Right renal cortex interstitium (tissue), 3 donors: ENCODE measurements at places on chromosomes 12 and 14.

DNA sequence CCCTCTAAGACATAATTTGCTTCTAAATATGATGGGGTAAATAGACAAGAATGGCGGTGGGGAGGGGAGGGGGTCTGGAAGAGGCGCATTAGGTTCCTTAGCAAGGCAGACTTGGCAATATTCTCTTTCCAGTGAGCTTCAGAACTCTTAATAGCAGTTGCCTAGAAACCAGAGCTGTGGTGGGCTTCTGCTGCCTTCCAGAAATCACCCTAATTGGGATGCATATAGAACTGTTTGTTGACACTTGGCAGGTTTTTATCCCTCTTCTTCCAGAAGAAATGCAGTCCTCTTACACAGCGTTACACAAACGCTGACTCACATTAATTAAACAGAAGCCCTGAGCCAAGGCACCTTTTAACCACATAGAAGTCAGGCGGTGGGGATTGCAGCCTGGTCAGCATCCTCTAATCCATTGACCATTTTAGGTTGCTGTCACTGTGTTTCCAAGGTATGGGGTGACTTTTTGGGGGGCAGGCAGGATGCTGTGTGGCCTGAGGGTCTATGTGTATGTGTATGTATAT lies 114.1 kb downstream of the CCDC60 start:
- DNase-seq: no peak

DNA sequence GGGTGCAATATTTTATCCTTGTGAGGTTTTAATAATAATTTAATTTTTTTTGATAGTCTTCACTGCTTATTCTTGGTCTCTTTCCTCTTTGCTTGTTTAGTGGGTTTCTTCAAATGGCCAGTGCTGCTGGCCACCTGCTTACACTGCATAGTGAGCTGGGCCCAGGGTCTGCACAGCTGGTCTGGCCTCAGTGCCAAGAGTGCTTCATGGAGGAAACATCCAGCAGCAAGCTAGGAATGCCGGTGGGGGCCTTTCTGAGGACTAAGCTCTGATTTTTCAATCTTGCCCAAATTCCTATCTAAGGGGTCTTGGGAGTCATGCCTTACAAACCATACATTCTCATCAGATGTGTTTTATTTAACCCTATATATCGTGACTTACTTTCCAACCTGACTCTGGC lies 13.3 kb upstream of the BDKRB2 start:
- no peak for DNase-seq

DNA sequence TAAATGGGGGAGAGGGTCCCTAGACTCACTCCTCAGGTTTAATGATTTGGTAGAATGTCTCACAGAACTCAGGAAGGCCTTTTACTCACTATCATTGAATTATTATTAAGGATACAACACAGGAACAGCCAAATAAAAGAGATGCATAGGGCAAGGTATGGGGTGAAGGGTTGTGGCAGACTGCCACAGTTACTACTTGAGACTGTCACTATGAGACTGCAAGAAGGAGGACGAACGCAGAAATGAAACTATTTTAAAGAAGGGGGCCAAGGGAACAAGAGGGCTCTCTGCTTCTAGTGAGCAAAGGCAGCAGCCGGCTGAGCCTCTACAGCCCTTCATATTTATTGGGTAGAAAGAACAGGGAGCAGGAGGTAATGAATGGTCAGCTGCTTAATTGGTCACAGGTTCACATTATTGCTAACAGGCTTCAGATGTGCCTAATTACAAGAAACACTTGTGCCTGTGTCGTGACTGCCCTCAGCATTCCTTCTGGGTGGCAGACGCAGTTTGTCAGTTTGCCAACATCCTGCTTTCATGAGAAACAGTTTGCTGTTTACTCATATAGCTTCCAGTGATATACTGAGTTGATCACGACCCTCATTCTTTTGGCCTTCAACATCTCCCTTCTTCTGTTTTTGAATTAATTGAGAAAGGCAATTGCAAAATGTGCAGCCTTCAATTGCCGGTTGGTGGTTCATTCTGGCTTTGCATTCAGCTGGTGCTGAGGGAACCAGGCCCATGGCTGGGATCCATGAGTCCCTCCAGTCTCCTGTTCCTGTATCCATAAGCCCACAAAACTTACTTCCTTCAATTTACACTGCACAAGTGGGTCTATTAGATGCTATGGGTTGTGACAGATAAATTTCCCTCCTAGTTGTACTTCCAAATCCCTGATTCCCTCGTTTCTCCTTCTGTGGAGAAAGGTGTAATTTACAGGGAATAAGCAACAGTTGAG lies 82.8 kb upstream of the PLEKHG7 start:
- DNase-seq: no peak

DNA sequence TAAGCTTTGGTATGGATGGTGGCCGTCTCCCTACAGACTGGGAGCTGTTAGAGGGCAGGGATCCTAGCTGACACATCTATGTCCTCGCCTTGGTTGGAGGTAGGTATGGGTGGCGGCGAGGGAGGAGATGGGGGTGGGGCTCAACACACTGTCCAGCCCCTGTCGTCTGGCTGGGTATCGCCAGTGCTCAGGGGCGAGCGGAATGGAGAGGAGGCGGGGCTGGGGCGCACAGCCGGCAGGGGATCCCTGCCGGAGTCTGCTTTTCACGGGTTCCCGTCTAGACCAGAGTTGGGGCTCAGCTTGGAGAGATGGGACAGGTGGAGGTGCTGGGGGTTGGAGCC lies 16.1 kb downstream of the TAMALIN start:
- DNase-seq: no peak

- DNase-seq: no peak
These were observed 16.4 kb downstream of the YARS2 start for GRCh38 chr12:32739279-32739678.

- no peak for DNase-seq
These were observed 8.7 kb downstream of the NT5DC3 start for GRCh38 chr12:103832048-103832997.

GRCh38 chr12:70459786-70460185 lies 93.7 kb downstream of the KCNMB4 start:
- no peak for DNase-seq

DNA sequence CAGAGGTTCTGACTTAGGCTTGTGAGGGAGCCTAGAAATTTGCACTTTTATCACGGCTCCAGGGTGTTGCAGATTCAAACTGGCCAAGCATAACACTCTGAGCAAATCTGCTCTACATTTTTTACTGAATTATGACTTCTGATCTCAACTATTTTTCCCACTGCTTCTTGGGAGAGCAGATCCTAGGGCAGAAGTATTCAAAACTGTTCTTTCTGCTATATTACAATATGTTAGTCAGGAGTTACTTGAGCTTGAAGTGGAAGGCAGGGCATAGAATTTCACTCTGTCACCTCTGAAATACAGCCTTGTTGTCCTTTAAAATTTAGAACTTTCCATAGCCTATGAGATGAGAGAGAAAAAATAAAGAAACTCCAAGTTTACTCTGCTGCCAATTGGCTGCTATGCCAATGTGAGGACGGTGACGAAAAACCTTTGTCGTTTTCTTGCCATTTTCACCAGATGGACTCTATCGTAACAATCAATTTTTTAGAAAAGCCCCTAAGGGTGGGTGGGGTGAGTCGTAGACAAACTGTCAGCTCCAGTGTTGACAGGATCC lies 16.4 kb upstream of the KERA start:
- no peak for DNase-seq

GRCh38 chr12:30602678-30603077 lies 93.0 kb downstream of the IPO8 start:
- no peak for DNase-seq

GRCh38 chr12:7072035-7072434 lies 11.5 kb downstream of the C1S start:
- no peak for DNase-seq
